Activated T-cell treated with anti-CD3 and anti-CD28 coated beads, Interleukin-2, amount 50 U/mL, for 48 hours (primary cell): ENCODE measurements at places on chromosomes 6 and 20.

DNA sequence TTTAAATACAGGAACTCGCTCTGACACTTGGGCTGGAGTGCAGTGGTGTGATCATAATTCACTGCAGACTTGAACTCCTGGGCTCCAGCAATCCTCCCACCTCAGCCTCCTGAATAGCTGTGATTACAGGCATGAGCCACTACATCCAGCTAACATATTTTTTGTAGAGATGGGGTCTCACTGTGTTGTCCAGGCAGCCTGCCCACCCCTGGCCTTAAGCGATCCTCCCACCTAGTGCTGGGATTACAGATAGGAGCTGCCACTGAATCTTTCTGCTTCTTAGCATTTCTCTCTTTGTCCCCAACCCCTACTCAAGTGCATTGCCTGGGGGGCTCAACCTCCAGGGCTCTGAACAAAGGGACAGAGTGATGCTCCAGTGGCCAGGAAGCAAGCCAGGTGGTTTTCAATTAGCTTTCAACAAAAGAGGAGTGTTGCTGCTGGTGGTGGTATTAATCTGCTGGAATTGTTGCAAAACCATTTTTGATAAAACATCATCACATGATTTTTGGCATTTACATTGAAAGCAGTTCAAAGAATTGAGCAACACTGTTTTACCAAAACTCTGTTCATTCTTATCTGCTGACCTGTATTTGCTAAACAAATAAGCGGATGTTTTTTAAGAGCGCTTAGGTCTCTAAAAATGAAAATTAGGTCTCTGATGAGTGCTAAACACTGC lies 40.4 kb upstream of the BPIFA2 start:
- no peak for DNase-seq

- DNase-seq = no peak
Observed at GRCh38 chr6:73873081-73873480, 177.1 kb downstream of the CD109 start.

DNA sequence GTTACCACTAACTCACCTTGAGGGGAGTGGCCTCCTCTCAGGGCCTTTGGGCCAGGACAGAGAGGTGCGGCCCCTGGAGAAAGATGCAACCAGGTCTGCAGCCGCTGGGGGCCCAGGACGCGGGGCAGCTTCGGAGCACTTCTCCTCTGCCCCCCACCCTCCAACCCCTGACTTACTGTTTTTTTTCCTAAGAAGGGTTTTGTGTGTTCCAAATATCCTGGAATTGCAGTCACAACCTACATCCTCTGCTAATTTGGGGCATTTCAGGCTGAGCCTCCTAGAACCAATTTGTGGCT lies 1.7 kb downstream of the LINC00237 start:
- no peak for DNase-seq

DNA sequence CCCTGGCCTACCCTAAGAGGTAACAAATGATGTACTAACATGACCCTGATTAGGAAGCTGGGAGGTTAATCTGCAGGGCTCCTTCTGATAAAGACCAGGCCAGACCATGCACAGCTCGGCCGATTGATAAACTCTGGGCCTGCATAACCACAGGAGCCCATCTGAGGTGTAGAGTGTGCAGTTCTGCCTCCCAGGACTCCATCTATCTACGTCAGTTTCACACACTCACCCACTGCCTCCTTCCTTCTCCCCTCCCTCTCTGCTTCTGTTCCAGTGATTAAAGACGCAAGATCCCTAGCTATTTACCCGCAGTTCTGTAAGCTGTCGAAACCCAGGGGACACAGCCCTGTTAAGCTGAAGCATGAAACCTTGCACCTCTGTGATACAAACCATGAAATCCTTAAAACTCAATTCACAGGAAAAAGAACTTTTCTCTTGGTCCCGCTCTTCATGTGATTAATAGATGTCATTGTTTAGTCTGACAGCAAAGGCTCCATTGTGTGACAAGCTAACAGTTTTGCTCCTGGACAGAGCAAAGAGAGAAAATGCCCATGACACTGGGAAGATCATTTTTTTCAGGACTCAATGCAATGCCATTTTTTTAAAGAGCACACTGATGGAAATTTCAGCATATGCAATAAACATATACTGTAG lies 470.6 kb downstream of the MAFB start:
- DNase-seq = no peak

- DNase-seq = no peak
Observed at GRCh38 chr6:44265722-44266233, 427 bp upstream of the NFKBIE start.

GRCh38 chr6:46899659-46900058 lies 22.1 kb downstream of the ADGRF5 start:
- DNase-seq = no peak

DNA sequence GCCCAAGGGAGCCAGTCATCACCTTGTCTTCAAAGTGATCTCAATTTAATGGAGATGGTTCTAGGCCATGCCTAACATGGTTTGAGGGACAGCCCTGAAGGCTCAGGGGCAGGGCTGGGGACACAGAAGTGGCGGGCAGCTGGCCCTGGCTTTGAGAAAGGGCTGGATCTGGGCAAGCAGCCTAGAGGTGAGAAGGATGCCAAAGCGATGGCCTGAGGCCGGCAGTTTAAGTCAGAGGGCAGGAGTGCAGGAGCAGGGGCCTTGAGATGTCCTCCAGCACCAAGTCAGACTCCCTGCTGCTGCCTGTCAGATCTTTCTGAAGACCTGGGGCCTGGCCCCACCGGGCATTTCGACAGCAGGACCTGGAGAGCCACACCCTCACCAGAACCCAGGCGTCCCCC lies 28.4 kb upstream of the APMAP start:
- no peak for DNase-seq

GRCh38 chr6:140344142-140344913 lies 969.9 kb upstream of the CITED2 start:
- no peak for DNase-seq

- DNase-seq = no peak
Observed at GRCh38 chr6:130969166-130969565, 93.9 kb downstream of the EPB41L2 start.
